ENCODE measurements at places on chromosomes 12 and 14. TPM values are rescaled to one million over a fixed set of nuclear protein-coding genes. Genes with fewer than 3 reads are reported as not detected.

The ERP29 gene
- total RNA-seq, result 27.2 TPM

The PAWR gene
- 28.2 TPM for total RNA-seq

The KRT85 gene
- total RNA-seq, result not detected

The CFAP54 gene
- 13.8 TPM for total RNA-seq

The CCDC59 gene
- total RNA-seq, result 40.1 TPM

The ESRRB gene
- 0.63 TPM for total RNA-seq

The SRGAP1 gene
- 99.2 TPM for total RNA-seq

The OR11G2 gene
- total RNA-seq, result not detected

The RTL1 gene
- total RNA-seq, result not detected

The TAS2R10 gene
- 15.0 TPM for total RNA-seq

The MYL2 gene
- not detected for total RNA-seq

The LALBA gene
- total RNA-seq, result not detected

The DRAM1 gene
- total RNA-seq, result 0.94 TPM

The MYO1H gene
- total RNA-seq, result 0.31 TPM

The KERA gene
- total RNA-seq, result 0.31 TPM

The C1RL gene
- 5.9 TPM for total RNA-seq

The MGP gene
- total RNA-seq, result 1.6 TPM
